Activated naive CD8-positive, alpha-beta T cell treated with anti-CD3 and anti-CD28 coated beads, Interleukin-2, amount 10 ng/mL, durations not matched to agents 7 days and 5 days (primary cell): ENCODE measurements at places on chromosomes 16 and 17.

GRCh38 chr17:21027031-21027430, 15.8 kb downstream of the USP22 start:
- DNase-seq = no peak

DNA sequence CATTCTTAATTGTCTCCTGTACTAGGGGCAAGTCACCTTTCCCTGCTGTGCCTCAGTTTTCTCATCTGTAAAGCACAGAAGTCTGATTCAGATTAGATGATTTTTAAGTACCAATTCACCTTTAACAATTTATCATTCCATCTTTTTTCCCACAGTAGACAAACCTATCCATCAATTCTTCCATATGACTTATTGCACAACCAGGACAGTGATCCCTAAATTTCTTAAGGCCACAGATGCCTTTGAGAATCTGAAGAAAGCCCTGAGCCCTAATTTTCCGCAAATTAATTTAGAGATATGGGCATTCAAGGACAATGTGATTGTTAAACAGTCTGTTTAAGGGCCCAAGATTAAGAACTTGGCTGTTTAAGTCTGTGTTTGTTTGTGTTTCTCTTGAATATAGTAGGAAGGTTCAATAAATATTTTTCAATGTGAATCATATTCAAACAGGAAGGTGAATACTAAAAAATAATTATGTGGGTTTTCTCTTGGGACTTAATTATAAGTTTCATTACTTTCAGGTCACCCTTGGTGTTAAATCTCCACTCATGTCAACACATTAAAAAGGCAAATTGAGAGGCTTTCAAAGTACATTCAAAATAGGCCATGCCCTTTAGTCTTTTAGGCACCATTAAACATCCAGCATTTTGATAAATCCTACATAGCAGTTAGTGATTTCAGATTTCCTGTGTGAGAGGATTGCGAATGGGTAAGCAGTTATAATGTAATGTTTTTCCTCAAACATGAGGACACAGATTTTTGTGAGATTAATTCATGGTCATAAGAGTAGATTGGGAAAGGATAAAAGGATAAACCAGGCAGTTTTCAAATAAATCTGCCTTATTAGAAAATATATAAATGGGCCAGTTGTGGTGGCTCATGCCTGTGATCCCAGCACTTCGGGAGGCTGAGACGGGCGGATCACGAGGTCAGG, 34.9 kb upstream of the MMD start:
- no peak for DNase-seq

- no peak for DNase-seq
Measured at GRCh38 chr17:21375162-21375560, 996 bp upstream of the KCNJ12 start.

GRCh38 chr17:81518785-81519283, 6.2 kb upstream of the ACTG1 start:
- DNase-seq = peak; percentile 66

DNA sequence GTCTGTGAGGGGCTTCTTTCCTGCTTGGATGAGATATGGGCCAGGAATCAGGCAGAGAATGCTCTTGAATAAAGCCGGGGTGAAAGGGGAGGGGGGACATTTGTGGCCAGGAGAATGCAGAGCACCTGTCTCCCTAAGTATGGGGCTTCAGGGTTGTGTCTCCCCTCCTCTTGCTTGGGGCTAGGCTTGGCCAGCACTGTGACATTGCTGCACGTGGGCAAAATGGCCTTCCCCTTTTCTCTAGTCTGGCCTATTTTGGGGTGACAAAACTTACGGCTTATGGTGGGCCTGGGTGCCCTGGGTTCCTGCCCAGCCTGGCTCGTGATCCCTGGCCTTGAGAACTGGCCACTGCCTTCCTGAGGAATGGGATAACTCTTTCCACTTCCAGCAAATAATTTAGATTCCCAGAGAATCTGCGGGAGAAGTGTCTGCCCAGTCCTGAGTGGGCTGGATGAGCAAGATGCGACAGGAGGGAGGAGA, 5.6 kb downstream of the NFE2L1 start:
- no peak for DNase-seq

DNA sequence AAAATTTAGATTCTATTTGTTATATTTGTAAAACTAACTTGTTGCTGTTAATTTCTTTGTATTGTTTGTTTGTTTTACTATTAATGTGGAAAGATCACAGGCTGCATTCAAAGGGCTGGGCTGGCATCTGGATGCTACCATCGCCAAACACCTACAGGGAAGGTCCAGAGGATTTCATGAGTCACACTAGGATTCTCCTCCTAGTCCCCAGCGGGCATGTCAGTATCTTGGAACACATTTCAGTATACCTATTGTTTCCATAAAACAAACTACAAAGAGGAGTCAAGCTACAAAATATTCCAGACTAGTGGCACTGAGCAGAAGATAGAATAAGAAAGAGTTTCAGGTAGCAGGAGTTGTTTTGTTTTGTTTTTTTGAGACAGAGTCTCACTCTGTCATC, 55.3 kb downstream of the NOG start:
- DNase-seq = no peak

GRCh38 chr16:72066747-72067146, 3.7 kb downstream of the HPR start:
- DNase-seq = no peak

GRCh38 chr17:40563220-40564052, 1.8 kb downstream of the CCR7 start:
- no peak for DNase-seq

GRCh38 chr17:27539152-27539551, 82.9 kb downstream of the KSR1 start:
- no peak for DNase-seq

DNA sequence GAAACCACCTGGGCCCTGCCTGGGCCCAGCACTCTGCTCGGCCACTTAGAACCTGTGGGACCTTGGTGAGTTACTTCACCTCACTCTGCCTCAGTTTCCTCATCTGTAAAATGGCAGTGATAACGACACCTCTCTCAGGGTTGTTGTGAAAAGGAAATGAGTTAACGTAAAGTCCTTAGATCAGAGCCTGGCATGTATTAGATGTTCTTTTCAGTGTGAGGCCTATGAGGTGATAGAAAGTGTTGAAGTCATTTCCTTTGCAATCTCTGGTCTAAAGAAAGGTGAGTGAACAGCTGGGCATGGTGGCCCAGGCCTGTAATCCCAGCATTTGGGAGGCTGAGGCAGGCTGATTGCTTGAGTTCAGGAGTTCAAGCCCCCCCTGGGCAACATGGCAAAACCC, 51.7 kb upstream of the LGALS9 start:
- DNase-seq = no peak

- no peak for DNase-seq
Measured at GRCh38 chr16:13348416-13348815, 447.0 kb downstream of the SHISA9 start.

DNA sequence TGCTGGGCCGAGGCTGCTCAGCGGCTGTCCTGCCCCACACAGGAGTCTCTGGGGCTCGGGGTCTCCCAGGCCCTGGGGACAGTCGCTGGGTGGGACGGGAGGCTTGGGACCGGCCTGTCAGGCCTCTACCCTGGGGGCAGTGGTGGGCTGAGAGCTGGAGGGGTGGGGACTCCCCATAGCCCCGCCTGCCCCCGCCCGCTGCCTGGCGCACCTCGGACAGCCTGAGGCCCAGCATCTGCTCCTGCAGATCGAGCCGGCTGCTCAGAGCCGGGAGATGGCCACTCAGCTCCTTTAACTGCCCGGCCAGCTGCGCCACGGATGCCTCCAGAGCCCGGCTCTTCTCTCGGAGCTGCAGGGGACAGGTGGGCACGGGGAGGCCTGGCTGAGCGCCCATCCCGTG, 6.7 kb downstream of the PERCC1 start:
- DNase-seq = no peak

DNA sequence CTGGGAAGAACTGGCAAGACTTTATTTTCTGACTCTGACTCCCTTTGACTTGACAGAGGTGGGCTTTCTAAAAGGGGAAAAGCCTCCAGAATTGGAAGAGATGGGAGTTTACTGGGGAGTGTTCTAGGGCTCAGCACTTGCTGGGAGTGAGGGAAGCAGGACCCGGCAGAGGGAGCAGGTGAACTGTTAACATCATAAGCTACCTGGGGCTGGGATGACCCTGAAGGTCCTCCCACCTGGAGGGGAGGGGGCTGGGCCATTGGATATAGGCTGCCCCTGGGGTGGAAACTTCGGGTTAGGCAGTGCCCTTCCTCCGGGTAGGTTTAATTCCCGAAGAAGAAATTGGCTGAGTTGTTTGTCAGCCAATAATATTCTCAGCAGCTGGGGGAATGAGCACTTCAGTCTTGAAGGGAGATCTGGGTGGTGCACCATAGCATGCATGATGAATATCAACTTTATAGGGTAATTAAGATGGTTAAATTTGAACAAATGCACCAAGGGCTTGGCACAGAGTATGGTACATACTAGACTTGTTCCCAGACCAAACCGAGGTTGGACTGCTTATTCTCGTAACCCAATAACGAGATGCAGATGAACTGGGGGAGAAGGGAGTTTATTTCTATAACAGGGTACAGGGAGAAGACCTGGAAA, 337.0 kb downstream of the HAPSTR1 start:
- no peak for DNase-seq

DNA sequence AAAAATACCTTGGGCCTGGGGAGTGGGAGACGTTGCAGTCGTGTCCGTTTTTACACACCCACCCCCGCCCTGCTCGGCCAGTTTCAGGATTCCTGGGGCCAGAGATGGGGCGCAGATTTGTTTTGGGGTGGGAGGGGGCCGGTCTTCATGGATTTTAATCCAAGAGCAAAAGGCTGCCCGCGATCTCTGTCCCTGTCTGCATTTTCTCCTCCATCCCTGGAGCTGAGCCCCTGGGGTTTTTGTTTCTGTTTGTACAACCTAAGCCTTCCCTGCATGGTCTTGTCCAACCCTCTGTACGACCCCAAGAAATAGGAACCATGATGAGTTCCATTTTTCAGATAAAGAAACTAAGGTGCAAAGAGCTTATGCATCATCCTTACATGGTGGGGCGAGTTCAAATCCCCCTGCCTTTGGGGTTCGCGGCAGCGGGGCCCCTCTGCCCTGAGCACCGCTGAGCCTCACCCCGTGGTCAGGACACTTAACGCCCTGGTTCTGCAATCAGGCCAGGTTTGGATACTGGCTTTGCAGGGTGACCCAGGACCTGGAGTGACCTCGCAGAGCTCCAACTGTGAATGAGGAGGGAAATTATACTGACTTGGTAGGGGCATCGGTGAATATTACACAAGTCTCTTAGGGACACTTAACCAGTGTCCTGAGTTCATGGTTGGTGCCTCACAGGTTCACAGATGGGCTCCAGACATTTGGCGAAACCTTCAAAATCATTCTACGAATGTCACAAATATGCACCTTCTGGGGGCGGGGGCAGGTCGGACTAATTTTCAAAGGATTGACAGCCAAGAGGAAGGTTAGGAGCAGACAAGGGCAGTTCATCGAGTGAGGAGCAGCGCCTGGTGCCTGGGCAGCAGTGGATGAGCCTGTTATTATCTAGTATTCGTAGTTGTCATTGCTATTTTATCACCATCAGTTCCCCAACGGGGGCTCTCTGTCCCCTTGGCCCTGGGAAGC, 4.1 kb upstream of the FOXF1 start:
- DNase-seq = no peak

DNA sequence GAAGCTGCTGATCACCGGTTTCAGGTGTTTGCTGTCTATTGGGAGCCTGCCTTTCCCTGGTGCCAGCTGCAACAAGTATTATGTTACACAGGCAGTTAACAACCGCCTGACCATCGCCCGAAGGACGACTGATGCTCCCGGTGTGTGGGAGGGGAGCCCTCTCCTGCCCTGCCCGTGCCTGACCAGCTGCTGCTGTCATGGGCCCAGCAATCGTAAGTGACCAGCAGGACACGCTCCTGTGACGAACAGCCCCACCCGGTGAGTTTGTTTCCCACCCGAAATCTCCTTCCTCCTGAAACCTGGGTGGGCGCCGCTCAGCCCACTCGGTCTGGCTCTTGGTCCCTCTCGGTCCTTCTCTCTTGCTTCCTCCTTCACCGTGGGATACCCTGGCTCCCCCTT, 17.9 kb upstream of the UBE2I start:
- no peak for DNase-seq

DNA sequence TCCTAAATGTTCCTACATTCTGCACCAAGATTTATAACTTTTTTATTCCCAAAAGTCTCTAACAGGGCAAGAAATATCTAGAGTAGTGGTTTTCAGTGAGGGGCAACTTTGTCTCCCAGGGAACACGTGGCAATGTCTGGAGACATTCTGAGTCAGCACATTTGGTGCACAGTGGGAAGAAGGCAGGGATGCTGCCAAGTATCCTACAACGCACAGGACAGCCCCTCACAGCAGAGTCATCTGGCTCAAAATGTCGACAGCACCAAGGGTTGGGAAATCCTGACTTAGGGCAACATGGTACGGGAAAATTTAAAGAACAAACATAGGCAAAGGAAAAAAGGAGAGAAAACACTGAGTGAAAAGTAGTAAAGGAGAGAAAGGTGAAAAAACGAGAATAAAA, 61.8 kb downstream of the SMG6 start:
- DNase-seq = no peak

GRCh38 chr16:71726476-71727315, 2.2 kb upstream of the PHLPP2 start:
- no peak for DNase-seq

- DNase-seq = no peak
Measured at GRCh38 chr16:26524281-26524680, 542.4 kb upstream of the C16orf82 start.

GRCh38 chr16:82584553-82585152, 42.1 kb upstream of the CDH13 start:
- no peak for DNase-seq

- DNase-seq = no peak
Measured at GRCh38 chr17:80491478-80492342, 15.3 kb upstream of the NPTX1 start.

- no peak for DNase-seq
Measured at GRCh38 chr17:50283246-50283645, 9.0 kb downstream of the TMEM92 start.

DNA sequence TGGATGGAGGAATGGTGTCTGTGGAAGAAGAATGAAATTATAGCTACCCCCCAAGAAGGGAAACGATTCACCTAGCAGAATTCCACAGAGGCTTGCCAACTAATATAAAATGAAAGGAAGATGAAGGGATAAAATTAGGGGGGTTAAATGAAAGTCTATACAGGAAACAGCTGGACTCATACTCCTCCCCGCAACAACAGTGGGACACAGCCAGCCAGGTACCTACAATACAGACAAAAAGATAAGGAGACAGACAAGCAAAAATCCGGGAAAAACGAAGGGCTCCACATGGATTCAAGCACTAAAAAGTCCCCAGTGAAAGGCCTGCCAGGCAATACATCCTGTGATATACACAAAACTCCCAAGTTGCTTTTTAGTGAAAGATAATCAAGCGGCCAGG, 47.9 kb downstream of the CACNG1 start:
- no peak for DNase-seq

- no peak for DNase-seq
Measured at GRCh38 chr16:72425571-72426341, 253.8 kb upstream of the PMFBP1 start.
